ENCODE measurements at places on chromosomes 12 and 14.
A peak's percentile ranks its signal among the peaks of the same experiment; 100 is the strongest.

- no peak for DNase-seq
These were observed 130.8 kb upstream of the PRKD1 start for GRCh38 chr14:30058401-30058800.

DNA sequence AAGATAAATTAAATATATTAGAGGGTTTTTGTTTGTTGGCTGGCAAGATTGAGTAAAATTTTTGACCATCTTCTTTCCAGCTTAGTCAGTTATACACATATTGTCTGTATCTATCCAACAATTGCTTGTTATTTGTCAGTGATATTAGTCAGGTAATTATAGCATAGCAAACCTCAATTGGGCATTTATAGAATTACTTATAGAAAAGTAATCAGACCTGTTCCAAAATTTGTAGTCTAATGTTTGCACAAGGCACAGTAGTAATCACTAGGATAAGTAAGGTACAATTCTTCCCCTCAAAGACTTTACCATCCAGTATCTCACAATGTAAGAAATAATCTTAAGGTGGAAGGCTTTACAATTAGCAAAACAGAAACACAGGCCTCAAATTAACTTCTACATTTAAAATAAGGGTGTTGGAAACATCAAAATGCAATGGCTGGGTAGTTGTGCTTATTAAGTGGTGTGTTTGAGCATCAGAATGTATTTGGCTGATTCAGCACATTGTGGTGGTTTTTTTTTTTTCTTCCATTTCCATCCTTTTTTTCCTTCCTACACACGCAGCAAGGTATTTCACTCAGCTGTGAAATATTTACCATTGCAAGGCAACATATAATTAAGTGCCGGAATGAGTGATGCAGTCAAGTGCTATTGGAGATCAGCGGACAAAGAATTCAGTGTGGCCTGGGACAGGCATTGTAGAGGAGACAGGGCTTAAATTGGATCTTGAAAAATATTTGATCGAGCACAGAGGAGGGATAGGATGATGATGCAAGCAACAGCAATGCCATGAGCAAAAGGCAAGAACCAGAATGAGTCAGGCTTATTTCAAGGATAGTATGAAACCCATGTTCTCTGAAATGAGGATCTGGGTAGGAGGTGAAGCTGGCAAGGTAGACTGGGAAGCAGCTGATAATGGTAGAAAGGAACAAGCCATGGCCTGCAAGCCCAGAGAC lies 178.2 kb downstream of the AKAP6 start:
- DNase-seq, result no peak

GRCh38 chr12:55703288-55703687 lies 4.4 kb downstream of the ITGA7 start:
- DNase-seq, result no peak

DNA sequence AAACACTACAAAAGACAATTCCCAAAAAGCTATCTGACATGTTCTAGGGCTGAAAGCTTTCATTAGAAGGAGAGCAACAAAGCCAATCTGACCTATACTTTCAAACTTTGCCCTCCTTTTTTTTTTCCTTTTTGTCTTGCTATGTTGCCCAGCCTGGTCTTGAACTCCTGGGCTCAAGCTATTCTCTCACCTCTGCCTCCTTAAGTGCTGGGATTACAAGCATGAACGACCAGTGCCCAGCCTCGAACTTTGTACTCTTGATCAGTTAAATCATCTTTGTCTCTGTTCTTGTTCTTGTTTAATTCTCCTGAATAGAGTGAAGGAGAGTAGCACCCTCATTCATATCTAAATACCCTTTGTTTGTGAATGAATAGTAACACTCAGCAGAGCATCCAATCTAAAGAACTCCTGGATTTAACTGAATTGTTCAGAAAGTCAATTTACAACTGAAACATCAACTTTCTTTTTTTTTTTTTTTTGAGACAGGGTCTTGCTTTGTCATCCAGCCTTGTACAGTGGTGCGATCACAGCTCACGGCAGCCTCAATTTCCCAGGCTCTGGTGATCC lies 22.1 kb downstream of the ERP29 start:
- no peak for DNase-seq

- no peak for DNase-seq
These were observed 8.9 kb upstream of the SAV1 start for GRCh38 chr14:50676814-50677516.

GRCh38 chr12:116454950-116455447 lies 104.2 kb upstream of the MAP1LC3B2 start:
- no peak for DNase-seq

GRCh38 chr12:62210422-62210821 lies 49.8 kb upstream of the USP15 start:
- peak; percentile 56 for DNase-seq

- DNase-seq, result no peak
These were observed 67.2 kb downstream of the PAH start for GRCh38 chr12:102849722-102850447.

DNA sequence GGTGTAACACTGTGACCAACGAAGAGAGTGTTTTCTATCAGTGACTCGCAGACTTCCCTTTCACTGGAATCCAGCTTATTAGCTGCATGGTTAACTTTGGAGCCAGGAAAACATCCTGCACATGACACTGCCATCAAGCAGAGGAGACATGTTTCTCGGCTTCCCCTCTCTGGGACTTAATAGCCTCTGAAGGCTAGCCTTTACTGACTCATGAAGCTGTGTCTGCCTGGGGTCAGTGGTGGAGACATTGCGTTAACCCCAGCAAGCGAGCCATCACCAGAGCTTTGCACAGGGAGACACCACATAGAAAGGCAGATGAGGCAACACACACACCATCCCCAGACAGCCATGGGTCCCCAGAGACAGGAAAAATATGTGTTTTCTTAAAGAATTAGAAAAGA lies 126.9 kb upstream of the PRICKLE1 start:
- no peak for DNase-seq

DNA sequence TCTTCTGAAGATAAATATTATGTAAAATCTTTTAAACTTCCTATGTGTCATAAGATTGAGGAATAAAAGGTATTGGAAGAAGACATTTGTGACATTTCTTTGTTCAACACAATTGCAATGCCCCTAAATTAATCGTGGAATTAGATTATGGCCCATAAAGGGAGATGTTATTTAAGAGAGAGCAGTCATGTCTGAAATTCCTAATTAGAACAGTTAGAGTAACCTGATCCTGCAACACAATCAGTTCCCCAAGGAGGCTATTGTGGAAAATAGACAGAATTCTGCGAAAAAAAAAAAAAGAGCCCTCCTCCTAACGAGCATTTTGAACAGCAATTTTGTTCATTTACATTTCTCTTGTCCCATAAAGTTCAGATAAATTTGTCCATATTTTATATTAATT lies 339.5 kb downstream of the PAWR start:
- no peak for DNase-seq

GRCh38 chr12:51901881-51902280 lies 5.4 kb upstream of the ACVRL1 start:
- DNase-seq, result no peak

GRCh38 chr14:45284802-45285201 lies 31.8 kb upstream of the MIS18BP1 start:
- DNase-seq, result peak; percentile 28

DNA sequence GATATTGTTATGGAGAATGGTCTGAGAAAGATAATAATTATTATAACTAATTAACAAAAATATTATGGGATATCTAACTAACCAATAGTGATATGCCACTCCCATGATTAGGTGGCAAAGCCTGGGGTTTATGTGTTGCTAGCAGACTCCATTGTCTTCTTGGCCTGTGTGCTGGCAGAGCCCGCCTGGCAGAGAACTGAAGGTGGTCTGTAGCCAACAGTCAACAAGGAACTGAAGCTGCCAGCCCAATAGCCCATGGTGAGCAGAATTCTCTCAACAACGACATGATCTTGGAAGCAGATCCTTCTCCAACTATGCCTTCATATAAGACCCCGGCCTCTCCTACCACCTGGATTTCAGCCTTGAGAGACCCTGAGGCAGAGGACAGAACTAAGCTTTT lies 258.8 kb downstream of the SLC15A4 start:
- DNase-seq, result no peak

DNA sequence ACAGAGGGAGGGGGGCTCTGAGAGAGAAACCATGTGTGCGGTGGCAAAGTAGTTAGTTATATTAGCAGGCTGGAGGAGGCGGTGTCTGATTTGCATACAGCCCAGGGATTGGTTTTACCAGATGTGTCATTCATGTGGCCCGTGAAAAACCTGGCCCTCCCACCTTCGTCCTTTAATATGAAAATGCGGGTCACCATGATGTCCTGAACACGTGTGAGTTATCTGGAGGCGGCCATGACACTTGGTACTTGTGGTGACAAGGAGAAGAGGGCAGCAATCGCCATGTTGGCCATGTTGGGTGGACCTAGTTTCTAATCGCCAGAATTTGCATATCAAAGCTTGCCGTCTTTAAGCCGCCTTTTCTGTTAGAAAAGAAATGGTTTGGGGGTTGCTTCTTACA lies 108.8 kb downstream of the RAD51B start:
- no peak for DNase-seq

GRCh38 chr12:101909646-101910045 lies 32.3 kb downstream of the DRAM1 start:
- DNase-seq, result no peak

DNA sequence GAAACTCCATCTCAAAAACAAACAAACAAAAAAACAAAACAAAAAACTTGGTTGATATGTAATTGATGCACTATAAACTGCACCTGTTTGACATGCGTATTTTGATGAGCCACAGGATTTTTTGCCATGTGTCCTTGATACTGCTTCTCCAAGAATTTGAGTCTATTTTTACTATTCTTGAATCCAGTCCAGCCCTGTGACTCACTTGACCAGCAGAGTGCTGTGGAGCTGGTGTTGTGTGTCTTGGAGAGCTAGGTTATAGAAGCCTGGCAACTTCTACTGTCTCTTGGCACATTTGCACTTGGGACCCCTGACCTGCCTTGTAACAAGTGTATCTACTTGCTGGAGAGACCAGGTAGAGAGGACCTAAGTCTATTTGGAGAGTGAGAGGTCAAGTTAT lies 52.0 kb downstream of the KLRG1 start:
- no peak for DNase-seq

GRCh38 chr12:57746025-57746424 lies 1.2 kb downstream of the TSPAN31 start:
- DNase-seq, result no peak

GRCh38 chr12:23921099-23921856 lies 28.2 kb downstream of the SOX5 start:
- DNase-seq, result no peak

GRCh38 chr14:37114002-37114401 lies 58.4 kb downstream of the SLC25A21 start:
- no peak for DNase-seq

GRCh38 chr12:41101806-41102205 lies 86.3 kb upstream of the PDZRN4 start:
- no peak for DNase-seq

All from AML-193 (cell line).